ENCODE measurements at places on chromosomes 11 and 22.

DNA sequence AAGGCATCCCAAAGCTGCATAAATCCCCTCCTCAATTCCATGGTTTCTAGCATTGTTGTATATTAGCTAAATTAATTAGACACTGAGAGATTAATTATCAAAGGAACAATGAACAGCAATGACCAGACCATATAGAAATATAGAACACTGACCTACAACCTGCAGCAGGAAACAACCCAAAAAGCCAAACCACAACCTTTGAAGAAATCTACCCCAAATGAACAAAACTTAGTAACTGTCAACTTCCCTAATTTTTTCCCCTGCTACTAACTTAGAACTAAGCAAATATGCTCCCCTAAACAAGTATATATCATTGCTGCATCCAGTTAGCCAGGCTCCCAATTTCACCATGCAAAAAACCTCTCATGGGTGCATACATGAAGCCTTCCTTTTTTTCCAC is 268.0 kb upstream of the ANO3 start:
- DNase-seq: no peak

- no peak for DNase-seq
Measured at GRCh38 chr11:11451501-11452005, 98.5 kb upstream of the CSNK2A3 start.

DNA sequence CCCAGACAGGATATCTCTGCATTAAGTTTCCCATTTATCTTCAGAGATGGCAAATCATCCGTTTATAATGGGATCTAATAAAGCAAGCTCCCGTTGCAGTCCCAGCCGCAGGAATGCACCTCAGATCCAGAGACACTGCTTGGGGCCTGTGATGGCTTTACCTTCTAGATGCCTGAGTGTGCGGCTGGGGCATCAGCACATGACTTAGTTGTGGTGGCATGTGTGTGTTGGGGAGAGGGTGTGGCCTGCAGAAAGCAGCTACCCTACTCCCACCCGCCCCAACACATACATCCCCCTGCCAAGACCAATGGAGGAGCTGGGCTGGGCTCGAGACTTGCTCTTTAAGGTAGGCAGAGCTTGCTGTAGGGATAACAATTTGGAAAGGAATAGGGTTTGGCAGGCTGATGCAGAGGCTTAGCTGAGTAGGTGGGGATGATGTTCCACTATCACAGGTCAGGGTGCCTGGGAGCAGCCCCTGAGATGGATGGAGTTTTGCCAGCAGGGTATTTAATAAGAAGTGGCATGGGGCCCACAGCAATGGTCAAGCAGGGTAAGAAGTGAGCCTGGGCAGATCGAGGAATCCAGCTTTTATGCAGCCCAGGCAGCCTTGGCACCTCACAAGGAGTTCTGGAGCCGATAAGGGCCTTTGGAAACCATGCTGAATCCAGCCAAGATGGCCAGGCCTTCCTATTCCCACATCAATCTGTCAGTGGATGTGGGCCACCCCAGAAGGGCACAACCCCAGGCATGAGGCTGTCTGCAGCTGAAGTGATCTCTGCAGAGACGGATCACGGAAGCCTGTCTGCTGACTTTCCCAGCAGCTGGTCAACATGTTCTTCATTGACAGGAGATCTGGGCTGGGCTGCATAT is 601.3 kb downstream of the BUD13 start:
- DNase-seq: no peak

- DNase-seq: no peak
Measured at GRCh38 chr11:32109138-32109537, 18.3 kb downstream of the RCN1 start.

DNA sequence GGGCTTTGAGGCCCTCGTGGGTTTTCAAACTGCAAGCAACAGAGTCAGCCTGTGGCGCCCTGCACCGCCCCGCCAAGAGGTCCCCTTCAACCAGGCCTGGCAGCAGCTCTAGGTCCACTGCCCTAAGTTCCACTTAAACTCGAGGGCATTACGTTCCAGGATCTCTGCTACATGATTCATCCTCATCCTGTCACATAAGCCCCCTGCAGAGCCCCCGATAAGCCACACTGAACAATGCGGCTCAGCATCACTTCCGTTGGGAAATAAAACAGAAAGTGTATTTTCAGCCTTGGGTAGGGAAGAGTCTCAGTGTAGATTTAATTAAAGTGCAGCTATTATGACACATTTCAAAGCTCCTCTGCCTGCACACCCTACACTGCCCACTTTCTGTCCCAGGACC is 24.6 kb downstream of the SULT4A1 start:
- DNase-seq: no peak

DNA sequence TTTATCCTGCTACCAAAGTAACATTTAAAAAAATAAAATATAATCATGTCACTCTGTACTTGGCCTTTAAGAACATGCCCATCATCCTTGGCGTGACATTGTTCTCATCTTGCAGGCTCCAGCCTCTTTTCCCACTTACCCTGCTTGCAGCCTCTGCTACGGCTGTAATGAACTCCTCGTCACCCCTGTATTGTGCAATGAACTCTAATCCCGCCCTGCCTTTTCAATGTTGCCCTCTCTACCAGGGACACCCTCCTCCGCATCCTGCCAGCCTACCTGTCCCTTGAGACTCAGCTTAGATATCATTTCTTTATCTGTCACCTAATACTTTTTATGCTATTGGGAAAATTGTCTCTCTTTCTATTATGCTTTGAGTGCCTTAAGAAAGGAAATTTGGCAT is 12.6 kb upstream of the MMP20 start:
- DNase-seq: no peak

DNA sequence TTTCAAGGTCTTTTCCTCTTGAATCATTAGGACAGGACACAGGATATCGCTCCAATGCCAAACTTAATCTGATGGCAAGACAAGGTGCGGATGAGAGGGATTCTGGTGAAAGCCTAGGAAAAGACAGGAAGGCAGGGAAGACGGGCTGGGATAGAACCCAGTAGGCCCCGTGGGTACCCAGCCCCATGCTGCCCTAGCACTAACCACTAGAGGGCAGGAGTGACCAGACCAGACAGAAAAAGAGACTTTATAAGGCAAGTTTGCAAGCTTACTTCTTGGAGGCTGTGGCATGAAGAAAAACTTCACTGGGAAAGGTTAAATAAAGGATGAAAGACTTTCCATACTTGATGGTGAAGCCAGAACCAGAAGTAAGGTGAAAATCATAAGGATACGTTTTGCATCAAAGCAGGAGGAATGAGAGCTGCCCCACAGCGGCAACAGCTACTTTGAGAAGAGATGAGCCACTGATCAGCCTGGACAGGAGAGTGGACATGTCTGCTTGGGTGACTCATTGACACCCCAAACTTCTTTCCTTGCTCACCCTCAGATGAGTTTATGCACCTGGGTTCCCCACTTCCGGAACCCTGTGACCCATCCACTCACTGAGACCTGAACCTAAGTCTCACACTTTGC is 39.8 kb downstream of the SYN3 start:
- peak; percentile 27 for DNase-seq

GRCh38 chr11:86204356-86204755 is 40.2 kb upstream of the EED start:
- no peak for DNase-seq

DNA sequence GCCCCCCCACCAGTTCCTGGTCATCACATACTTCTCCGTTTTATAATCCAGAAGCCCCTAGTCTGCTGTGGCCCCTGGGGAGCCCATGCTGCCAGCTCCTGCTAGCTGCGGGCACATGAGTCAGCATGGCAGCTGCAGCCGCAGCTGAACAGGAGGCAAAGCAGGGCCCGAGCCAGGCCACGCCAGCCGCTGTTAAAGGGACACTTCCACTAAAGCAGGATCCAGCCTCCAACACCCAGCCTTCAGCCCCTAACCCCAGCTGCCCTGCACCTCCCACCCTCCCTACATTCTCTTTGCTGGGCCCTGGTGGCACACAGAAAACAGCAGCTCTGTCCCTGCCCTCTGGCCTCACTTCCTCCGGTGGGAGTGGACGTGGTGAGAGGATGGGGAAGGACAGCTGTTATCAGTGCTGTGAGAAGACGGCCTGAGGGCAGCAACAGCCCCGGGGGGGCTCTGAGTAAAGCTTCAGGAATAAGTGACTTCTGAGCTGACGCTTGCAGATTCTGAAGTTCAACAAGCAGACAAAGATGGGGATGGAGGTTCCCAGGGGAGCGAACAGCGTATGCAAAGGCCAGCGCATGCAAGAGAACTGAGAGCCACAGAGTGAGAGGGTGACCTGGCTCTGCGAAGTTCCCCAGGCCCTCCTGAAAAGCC is 688 bp upstream of the LRRC74B start:
- no peak for DNase-seq

GRCh38 chr22:48758881-48759875 is 1068.5 kb downstream of the BRD1 start:
- DNase-seq: no peak

DNA sequence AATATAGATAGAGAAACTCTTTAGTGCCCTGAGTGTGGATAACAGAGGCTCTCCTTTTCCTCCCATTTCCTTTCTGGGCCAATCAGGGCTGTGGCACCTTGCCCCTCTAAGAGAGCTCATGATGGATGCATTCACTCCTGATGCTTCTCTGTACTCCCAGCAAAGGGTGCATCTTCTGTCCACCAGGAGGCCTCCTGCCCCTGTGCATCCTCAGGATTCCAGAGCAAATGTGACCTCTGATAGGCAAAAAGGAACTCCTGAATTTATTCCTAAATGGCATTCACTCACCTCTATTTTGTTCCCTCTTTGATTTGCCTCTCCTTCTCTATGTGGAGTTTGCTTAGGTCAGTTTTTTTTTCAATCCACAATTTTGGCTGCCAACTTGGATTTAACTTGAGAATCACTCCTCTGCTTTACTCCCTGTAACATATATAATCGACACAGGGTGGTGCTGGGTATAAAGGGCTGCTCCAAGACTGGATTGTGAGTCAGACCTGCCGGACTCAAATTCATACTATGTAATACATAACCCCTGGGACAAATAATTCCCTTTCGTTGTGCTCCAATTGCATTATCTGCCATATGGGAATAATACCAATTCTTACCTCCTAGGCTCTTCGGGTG is 1.1 kb upstream of the MRGPRX4 start:
- DNase-seq: no peak

DNA sequence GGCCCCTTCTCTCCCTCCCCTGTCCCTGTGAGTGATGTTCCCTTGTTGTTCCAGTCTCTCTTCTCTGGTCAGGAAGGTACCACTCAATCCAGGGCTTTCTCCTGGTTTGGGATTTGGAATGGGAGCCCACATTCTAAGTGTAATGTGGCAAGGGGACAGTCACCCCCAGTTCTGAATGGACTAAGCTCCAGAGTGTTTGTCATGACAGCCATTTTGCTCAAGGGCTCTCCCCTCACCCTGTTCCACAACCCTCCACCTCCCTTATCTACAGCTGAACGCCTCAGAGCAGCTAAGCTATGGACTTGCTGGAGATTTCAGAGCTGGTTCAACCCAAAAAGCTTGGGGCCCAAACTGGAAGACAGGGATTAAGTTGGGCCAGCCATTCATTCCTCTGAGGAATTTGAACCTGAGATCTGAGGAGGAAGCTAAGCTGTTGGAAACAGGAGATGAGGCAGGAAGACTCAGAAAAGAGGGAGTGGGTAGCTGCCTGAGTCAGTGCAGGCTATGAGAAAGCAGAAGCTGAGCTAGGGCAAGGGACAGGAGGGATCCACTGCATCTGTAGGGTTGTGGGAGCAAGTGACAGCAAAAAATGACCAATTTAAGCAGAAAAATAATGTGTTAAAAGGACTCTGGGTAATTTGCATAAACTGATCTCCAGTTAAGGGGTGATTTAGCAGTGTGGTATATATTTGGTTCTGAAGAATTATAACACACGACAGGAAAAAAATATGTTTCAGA is 22.9 kb upstream of the FCHSD2 start:
- no peak for DNase-seq

DNA sequence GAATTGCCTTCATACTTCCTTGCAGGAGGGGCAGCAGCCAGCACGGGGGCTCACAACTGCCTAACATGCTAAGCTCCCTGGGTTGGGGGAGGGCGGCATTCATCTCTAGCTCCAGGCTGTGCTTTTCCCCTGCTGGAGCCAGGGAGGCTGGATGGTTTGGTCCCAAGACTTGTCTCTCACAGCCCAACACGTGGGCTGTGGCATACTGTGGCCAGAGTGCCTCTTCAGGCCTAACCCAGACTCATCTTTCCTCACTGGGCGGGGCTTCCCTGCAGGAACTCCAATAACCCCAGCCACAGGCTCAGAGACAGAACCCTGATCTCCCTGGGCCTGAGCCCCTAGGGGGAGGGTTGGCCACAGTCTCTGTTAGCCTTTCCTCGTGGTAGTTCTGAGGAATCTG is 121.9 kb upstream of the PLET1 start:
- no peak for DNase-seq

DNA sequence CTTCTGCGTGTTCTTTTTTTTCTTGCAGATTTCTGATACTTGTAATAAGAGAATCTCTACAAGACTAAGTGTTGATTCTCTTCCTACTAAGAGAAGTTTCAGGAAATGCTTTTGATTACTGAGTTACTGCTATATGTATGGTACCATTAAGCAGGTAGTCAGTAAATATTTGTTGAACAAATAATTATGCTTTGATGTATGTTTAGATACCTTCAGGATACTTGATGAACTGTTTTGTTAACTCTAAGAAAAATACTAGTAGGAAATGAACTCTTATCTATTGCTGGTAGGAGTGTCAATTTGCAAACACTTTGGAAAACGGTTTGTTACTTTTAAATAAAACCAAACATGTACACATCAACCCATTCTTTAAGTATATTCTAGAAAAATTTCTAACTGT is 90.6 kb downstream of the TMEM135 start:
- DNase-seq: no peak

DNA sequence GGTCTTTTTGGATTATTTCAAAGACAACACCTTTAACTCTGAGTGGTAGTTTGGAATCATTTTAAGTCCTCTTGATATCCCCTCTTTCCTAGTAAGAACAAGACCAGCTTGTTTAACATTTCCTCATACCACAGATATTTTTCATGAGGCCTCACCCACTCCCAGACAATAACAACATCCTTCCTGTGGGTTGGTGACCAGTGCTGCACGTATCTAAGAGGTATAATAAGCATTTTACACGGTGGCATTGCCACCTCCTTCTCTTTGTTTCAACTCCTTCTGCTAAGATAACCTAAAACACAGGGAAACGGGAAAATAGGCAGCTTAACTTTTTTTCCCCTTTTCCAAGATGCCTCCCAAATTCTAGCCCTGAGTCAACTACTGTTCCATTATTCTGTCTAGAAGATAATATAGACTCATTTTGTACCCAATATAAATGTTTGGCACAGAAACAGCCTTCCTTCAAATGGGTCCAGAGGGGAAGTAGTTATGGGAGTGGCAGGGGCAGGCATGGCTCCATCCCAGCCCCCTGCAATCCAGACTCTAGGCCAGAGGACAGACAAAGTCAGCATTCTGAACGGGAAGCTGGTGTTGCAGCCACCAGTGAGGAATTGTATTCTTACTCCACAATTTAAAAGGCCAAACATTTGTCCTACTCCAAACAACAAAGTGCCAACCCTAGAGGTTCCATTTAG is 28.5 kb downstream of the MAML2 start:
- no peak for DNase-seq

- DNase-seq: no peak
Measured at GRCh38 chr11:46391578-46392420, at the start of gene CHRM4. Gene CHRM4, minus strand, starts transcription at chr11:46391776. Its CDS starts 5,219 bp downstream, at chr11:46386557.

GRCh38 chr22:36326178-36327161 is 61.3 kb downstream of the MYH9 start:
- DNase-seq: no peak

GRCh38 chr11:20310137-20310536 is 53.4 kb upstream of the HTATIP2 start:
- DNase-seq: no peak

- DNase-seq: no peak
Measured at GRCh38 chr11:2549876-2550605, 105.2 kb downstream of the KCNQ1 start.

GRCh38 chr11:27721264-27722116 is 21.2 kb upstream of the BDNF start:
- no peak for DNase-seq

Measured in stimulated activated CD4-positive, alpha-beta T cell treated with anti-CD3 and anti-CD28 coated beads, Interleukin-1b, Interleukin-23, amount 100 ng/mL, for 48 hours (primary cell).